Left lung (tissue), 14 donors: ENCODE measurements at places on chromosomes 3 and 15. TPM values are rescaled to one million over a fixed set of nuclear protein-coding genes. Genes with fewer than 3 reads are reported as not detected.

DNA sequence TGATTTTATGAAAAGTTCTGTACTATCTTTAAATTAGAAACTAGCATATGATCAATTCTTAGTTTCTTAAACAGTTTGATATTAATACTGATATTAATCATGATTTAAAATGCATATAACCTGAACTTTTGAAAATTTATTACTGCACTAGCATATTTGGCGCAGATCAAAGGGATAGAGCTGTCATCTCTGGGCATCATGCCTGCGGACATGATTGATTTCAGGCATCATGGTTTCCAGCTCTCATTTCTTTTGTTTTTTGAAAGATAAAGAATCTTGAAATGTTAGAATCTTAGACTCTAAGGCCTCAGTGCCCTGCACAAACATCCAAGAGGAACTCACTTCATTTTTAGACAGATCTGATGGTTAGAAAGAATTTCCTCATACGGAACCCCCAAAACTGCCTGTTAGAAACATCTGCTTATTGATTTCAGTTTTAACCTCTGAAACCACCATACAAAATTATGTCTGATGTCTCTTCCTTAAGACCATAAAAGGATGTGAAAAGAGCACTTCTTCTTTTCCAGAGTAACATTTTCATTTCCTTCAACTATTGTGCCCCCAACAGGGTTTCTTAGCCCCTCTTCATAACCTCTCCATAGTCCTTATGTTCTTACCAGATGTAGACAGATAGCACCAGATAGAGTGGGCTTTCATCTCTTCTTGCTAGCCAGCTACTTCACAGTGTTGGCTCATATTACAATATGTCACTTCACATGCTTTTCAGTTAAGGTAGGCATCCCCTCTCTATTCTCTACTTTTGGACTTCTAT is 110.8 kb downstream of the BBX start:
- DNase-seq: no peak
- no peak overlapping the region for H3K27ac ChIP-seq
- H3K4me1 ChIP-seq: peaks cover 19% of the 10 kb centered on the region
- no peaks in the 10 kb centered on the region for H3K36me3 ChIP-seq
- H3K27me3 ChIP-seq: no peaks in the 10 kb centered on the region

DNA sequence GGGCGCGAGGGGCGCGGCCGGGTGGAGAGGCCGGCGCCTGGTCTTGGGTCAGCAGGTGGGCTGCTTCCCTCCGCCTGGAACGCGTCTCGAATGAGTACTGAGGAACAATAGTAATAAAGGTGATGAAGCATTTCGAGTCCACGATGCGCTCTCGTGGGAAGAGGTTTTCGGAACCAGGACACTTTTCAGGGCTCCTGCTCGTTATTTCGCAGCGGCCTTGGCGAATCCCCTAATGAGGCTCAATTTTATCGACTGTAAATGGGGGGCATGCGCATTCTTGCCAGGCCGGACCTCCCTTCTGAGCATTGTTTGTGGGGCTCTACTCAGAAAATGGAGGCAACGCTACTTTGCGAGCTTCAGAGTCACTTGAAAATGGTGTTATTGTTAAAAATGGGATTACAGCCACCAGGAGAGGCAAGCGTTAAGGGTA is 1.2 kb downstream of the NR2C2 start:
- no peak for DNase-seq
- H3K27me3 ChIP-seq: no peaks in the 10 kb centered on the region
- peaks cover 20% of the 10 kb centered on the region for H3K36me3 ChIP-seq
- peaks cover 16% of the 10 kb centered on the region for H3K4me1 ChIP-seq
- H3K4me3 ChIP-seq: peak overlapping the region; percentile 81

DNA sequence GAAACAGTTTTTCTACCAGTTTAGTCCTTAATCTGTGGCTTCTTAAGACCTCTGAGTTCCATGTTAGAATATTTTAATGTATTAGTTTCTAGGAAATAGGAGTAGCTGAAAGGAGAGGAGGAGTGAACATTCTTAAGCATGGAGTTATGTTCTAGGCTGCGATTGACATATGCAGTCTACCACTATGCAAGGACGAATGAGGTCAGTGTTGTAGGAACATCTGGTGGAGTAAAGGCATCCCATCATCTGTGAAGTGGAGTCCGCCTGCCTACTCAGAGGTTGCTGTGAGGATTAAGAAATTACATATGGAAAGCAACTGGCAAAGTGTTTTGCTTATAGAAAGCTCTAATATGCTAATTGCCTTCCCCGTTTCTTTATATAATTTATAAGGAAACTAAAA is 45.1 kb downstream of the SNAPC5 start:
- no peaks in the 10 kb centered on the region for H3K4me1 ChIP-seq
- H3K27ac ChIP-seq: no peak overlapping the region
- H3K36me3 ChIP-seq: peaks cover 19% of the 10 kb centered on the region
- H3K27me3 ChIP-seq: no peaks in the 10 kb centered on the region
- H3K4me3 ChIP-seq: no peak overlapping the region
- DNase-seq: no peak

DNA sequence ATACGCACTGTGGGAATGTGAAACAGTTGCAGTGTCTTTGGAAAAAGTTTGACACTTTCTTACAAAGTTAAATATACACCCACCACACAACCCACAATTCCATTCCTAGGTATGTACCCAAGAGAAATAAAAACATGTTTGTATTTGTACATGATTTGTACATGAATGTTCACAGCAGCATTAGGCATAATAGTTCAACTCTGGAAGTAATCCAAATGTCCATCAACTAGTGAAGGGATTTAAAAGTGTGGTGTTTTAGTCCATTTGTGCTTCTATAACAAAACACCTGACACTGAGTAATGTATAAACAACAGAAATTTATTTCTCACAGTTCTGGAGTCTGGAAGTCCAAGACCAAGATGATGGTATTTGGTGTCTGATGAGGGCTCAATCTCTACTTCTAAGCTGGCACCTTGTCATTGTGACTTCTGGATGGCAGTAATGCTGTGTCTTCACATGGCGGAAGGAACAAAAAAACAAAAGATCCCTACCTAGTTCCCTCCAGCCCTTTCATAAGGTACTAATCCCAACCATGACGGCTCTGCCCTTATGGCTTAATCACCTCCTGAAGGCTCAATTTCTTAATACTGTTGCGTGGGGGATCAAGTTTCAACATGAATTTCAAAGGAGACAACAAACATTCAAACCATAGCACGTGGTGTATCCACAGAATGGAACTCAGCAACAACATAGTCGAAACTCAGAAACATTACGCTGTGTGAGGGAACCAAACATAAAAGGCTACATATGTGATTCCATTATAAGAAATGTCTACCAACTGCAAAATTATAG is 120.5 kb downstream of the AQP9 start:
- no peaks in the 10 kb centered on the region for H3K36me3 ChIP-seq
- no peaks in the 10 kb centered on the region for H3K4me1 ChIP-seq
- H3K4me3 ChIP-seq: no peak overlapping the region
- H3K27ac ChIP-seq: no peak overlapping the region

GRCh38 chr3:52982839-52983238 is 63.0 kb downstream of the SFMBT1 start:
- peaks cover 8% of the 10 kb centered on the region for H3K4me1 ChIP-seq
- H3K27ac ChIP-seq: no peak overlapping the region
- no peak for DNase-seq
- H3K36me3 ChIP-seq: no peaks in the 10 kb centered on the region

GRCh38 chr3:23995219-23995618 is 50.1 kb downstream of the NR1D2 start:
- H3K27me3 ChIP-seq: no peaks in the 10 kb centered on the region
- H3K36me3 ChIP-seq: no peaks in the 10 kb centered on the region
- no peak overlapping the region for H3K27ac ChIP-seq
- no peak for DNase-seq

GRCh38 chr3:148882288-148882687 is 17.2 kb downstream of the CPA3 start:
- no peak overlapping the region for H3K27ac ChIP-seq
- H3K27me3 ChIP-seq: no peaks in the 10 kb centered on the region
- H3K4me3 ChIP-seq: no peak overlapping the region
- H3K4me1 ChIP-seq: no peaks in the 10 kb centered on the region

DNA sequence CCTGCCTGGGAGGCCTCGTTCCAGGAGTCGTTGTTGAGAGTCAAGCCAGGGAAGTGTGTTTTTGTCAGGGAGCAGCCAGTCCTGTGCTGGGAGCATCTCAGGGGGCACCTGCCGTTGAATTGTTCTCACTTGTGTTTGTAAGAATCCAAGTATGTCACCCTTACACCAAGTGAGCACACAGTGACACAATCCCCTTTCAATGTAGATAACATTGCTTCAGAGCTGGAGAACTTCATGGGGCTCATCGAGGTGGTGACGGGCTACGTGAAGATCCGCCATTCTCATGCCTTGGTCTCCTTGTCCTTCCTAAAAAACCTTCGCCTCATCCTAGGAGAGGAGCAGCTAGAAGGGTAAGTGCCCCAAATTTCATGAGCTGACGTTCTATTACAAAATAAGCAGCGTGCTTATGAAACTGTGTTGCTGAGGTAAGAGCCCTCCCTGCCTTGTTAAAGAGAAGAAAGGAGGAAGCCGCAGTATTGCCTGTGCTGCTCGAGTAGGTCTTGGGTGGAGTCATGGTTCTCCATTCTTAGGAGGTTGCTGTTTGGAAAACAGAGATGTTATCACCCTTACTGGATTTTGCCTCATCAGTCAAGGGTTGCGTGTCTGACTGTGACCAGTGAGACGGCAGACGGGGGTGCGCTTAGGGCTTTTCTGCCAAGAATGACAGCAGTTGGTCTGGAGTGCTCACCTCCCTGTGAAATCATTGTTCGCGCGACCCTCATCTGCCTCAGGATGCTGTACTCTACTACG is 108.1 kb downstream of the PGPEP1L start:
- H3K4me1 ChIP-seq: peaks cover 8% of the 10 kb centered on the region
- peak; percentile 65 for DNase-seq
- no peak overlapping the region for H3K4me3 ChIP-seq
- H3K27me3 ChIP-seq: no peaks in the 10 kb centered on the region

DNA sequence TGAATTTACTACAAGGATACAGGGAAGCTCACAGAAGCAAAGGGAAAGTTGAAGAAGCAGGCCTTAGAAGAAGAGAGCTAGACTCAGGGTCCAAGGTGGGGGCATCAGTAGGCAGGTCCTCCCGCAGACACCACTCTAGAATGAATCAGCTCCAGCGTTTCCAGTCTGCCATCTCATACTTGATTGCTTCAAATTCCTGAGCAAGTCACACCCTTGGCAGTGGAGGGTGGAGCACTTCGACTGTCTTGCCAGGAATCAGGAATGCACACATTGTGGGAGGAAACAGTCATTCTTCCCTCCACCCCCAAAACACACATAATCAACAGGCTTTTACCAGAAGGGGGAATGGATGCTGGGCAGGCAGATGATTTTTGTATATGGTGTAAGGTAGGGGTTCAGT is 78.5 kb downstream of the CHCHD6 start:
- no peak for DNase-seq
- no peak overlapping the region for H3K4me3 ChIP-seq
- H3K27ac ChIP-seq: peak overlapping the region; percentile 54
- no peaks in the 10 kb centered on the region for H3K4me1 ChIP-seq
- H3K27me3 ChIP-seq: no peaks in the 10 kb centered on the region

DNA sequence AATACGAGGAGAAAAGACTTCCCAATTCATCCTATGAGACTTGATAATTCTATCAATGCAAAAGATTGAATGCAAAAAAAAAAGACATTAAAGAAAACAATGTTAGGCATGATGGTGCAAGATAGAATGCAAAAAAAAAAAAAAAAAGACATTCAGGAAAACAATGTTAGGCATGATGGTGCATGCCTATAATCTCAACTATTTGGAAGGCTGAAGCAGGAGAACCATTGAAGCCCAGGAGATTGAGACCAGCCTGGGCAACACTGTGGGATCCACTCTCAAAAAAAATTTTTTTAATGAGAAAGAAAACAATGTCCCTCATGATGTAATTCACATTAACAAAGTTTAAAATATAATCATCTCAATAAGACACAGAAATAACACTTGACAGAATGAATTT is 75.9 kb downstream of the MYO9A start:
- no peak for DNase-seq
- peaks cover 25% of the 10 kb centered on the region for H3K36me3 ChIP-seq
- no peak overlapping the region for H3K4me3 ChIP-seq
- no peaks in the 10 kb centered on the region for H3K4me1 ChIP-seq

GRCh38 chr3:59418836-59419235 is 369.0 kb upstream of the CFAP20DC start:
- no peaks in the 10 kb centered on the region for H3K4me1 ChIP-seq
- no peaks in the 10 kb centered on the region for H3K36me3 ChIP-seq
- no peak overlapping the region for H3K4me3 ChIP-seq
- DNase-seq: no peak
- H3K27ac ChIP-seq: no peak overlapping the region
- no peaks in the 10 kb centered on the region for H3K27me3 ChIP-seq

DNA sequence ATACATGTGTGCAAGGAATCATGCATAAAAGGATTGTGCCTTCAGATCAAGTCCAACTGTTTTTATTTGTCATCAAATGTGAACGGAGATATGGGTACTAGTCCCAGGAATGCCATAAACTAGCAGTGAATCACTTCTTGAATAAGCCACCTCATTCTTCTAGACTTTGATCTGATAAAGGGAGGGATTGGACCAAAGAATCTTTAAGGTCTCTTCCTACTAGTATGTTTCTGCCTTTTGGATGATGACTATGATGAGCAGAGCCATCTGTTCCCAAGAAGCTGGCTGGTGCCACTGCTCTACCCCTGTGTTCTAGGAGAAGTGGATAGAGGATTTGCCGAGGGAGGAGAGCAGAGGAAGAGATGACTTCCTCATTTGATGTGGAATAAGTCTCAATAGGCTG is 28.8 kb upstream of the UACA start:
- no peaks in the 10 kb centered on the region for H3K4me1 ChIP-seq
- H3K4me3 ChIP-seq: no peak overlapping the region
- DNase-seq: no peak
- no peaks in the 10 kb centered on the region for H3K27me3 ChIP-seq

GRCh38 chr3:124315215-124316033 is 323.5 kb upstream of the ROPN1 start:
- DNase-seq: no peak
- H3K27ac ChIP-seq: no peak overlapping the region
- no peaks in the 10 kb centered on the region for H3K36me3 ChIP-seq

DNA sequence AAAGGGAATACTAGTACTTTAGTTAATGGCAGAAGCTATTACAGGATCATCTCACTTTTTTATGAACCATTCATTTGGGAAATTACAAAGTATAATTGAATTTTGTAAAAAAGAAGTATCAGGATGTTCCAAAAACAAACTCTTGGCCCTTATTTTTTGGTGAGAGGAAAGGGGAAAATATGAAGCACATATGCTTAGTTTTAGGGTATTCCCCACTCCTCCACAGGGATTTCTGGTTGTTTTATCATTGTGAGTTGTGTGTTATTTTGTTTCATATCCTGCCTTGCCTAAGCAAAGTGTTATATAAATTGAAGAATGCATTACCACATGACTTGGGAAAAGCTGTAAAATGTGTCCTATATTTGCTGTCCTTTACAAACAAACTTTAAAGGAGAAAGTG is 227.0 kb downstream of the FMN1 start:
- no peak overlapping the region for H3K4me3 ChIP-seq
- H3K4me1 ChIP-seq: no peaks in the 10 kb centered on the region
- H3K36me3 ChIP-seq: peaks cover 4% of the 10 kb centered on the region

Gene NR2E3
- 0.61 TPM for total RNA-seq

Gene LACTB
- total RNA-seq: 41.8 TPM

Gene ANKUB1
- 2.2 TPM for total RNA-seq

Gene ABI3BP
- total RNA-seq: 116 TPM

Gene CAPN3
- total RNA-seq: 32.9 TPM

Gene CLDN16
- total RNA-seq: 0.18 TPM

Gene RSRC1
- 25.2 TPM for total RNA-seq

Gene AADAC
- 1.1 TPM for total RNA-seq

Gene P2RY1
- total RNA-seq: 17.2 TPM

Gene DZIP3
- 11.5 TPM for total RNA-seq

Gene MYO5C
- total RNA-seq: 89.2 TPM

Gene KBTBD13
- 0.18 TPM for total RNA-seq

Gene SATB1
- total RNA-seq: 25.1 TPM

Gene C3orf85
- not detected for total RNA-seq

Gene ACOX2
- 31.0 TPM for total RNA-seq
